ENCODE measurements at places on chromosomes 11 and 22. TPM values are rescaled to one million over a fixed set of nuclear protein-coding genes. Genes with fewer than 3 reads are reported as not detected.

The OR5AL1 gene
- not detected for total RNA-seq

The UPB1 gene
- total RNA-seq: 1.2 TPM

The SLC5A1 gene
- total RNA-seq: 7.3 TPM

The FIBIN gene
- total RNA-seq: 36.7 TPM

The ANO1 gene
- total RNA-seq: 12.1 TPM

The SCN3B gene
- 1.6 TPM for total RNA-seq

The CASP4 gene
- total RNA-seq: 50.9 TPM

The TMA7B gene
- total RNA-seq: not detected

DNA sequence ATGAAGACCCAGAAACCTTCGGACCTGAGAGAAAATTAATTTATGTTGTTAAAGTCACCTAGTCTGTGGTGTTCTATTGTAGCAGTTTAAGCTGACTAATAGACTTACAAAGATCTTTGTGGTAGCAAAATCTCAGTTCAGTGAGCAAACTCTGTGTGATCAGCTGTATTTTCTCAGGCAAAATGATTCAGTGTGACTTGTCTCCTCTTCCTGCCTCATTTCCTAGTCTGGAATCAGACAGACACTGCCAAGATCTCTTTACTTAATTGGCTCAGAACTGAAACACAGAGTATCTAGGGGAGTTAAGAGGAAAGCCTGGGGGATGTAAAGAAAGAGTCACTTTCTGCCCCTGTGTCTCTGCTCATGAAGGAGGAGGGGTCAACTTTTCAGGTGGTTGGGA lies 564.7 kb downstream of the KCNA4 start:
- no peak overlapping the region for H3K27ac ChIP-seq
- no peaks in the 10 kb centered on the region for H3K27me3 ChIP-seq
- no peaks in the 10 kb centered on the region for H3K36me3 ChIP-seq
- H3K4me3 ChIP-seq: no peak overlapping the region
- H3K4me1 ChIP-seq: no peaks in the 10 kb centered on the region
- DNase-seq: no peak

GRCh38 chr22:46834021-46834737 lies 71.7 kb downstream of the TBC1D22A start:
- no peak overlapping the region for H3K27ac ChIP-seq
- no peak overlapping the region for H3K4me3 ChIP-seq
- DNase-seq: no peak
- no peaks in the 10 kb centered on the region for H3K27me3 ChIP-seq

GRCh38 chr11:121754598-121754997 lies 301.8 kb upstream of the SORL1-AS1 start:
- H3K36me3 ChIP-seq: no peaks in the 10 kb centered on the region
- no peak overlapping the region for H3K4me3 ChIP-seq
- H3K4me1 ChIP-seq: peaks cover 15% of the 10 kb centered on the region
- H3K27me3 ChIP-seq: no peaks in the 10 kb centered on the region
- DNase-seq: no peak
- H3K27ac ChIP-seq: peak overlapping the region; percentile 76

DNA sequence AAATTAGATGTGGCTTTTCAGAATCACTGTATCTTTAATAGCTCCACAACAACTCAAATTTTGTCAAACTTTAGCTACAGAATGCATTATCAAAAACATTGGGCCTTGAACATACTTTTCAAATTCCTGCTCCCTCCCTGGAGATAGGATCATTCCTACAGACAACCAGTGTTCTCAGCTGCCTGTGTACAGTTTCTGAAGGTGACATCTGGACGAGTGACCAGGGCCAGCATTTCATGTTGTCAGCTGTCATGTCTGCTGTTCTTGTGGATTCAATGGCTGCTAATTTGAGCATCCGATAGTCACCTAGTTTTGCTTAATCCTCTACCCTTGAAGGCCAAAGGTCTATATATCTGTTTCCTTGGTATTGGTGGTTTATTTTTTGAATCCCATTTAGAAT lies 188.2 kb downstream of the DBX1 start:
- H3K27me3 ChIP-seq: no peaks in the 10 kb centered on the region
- no peaks in the 10 kb centered on the region for H3K36me3 ChIP-seq
- H3K4me1 ChIP-seq: peaks cover 36% of the 10 kb centered on the region
- H3K4me3 ChIP-seq: no peak overlapping the region

DNA sequence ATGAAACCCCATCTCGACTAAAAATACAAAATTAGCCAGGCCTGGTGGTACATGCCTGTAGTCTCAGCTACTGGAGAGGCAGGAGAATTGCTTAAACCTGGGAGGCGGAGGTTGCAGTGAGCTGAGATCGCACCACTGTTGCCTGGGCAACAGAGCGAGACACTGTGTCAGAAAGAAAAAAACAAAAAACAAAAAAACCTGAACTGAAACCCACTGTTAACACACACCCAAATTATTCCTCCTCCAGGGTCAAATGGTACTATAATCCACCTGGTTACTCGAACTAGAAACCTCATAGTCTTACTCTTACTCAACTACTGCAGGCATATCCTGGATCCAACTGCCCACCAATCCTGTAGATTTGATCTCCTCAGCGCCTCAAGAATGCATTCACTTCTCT lies 35.5 kb downstream of the USP28 start:
- H3K4me3 ChIP-seq: no peak overlapping the region
- H3K27ac ChIP-seq: no peak overlapping the region
- no peak for DNase-seq
- H3K36me3 ChIP-seq: no peaks in the 10 kb centered on the region

DNA sequence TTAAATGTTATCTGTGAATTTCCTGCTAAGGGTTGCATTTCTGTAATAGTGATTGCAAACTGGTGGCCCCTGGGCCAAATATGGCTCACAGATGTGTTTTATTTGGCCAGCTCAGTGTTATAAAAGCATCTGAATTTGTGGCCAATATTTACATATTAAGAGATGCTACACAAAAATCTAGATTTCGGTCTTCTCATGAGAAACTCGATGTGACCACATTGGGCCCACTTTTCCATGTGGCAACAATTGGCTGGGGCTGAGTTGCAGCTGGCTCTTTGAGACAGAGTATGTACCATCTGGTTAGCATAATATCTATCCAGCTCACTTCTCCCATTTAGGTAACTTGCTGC lies 244.5 kb upstream of the POU2AF2 start:
- no peaks in the 10 kb centered on the region for H3K36me3 ChIP-seq
- no peak overlapping the region for H3K27ac ChIP-seq
- no peak overlapping the region for H3K4me3 ChIP-seq
- no peaks in the 10 kb centered on the region for H3K27me3 ChIP-seq

- H3K36me3 ChIP-seq: no peaks in the 10 kb centered on the region
- no peaks in the 10 kb centered on the region for H3K4me1 ChIP-seq
- DNase-seq: no peak
- H3K27ac ChIP-seq: no peak overlapping the region
These were observed 54.6 kb downstream of the MCM5 start for GRCh38 chr22:35454416-35455054.

All from hepatocyte (in vitro differentiated cells).